ENCODE measurements at places on chromosomes 5 and 9.
A peak's percentile ranks its signal among the peaks of the same experiment; 100 is the strongest.

- no peaks in the 10 kb centered on the region for H3K4me1 ChIP-seq
- no peaks in the 10 kb centered on the region for H3K36me3 ChIP-seq
- no peak overlapping the region for H3K4me3 ChIP-seq
- H3K27me3 ChIP-seq = no peaks in the 10 kb centered on the region
- DNase-seq = no peak
- H3K27ac ChIP-seq = no peak overlapping the region
Measured at GRCh38 chr9:121261755-121262154, 6.2 kb upstream of the GSN start.

DNA sequence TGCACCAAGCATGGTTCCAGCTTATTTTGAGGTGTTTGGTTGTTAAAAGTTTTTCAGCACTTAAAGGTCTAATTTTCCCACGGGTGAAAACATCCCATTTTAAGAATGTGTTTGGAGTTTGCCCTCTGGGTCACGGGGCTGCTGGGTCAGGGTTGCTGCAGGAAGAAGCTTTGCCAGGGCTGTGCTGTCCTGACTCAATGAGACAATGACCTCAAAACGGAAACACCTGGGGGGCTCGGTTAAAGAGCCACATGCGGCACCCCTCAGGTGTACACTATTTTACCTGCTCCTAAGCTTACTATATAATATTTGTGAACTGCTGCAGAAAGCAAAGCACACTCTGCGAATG, 27.6 kb downstream of the UBE2QL1 start:
- H3K4me1 ChIP-seq = peaks cover 6% of the 10 kb centered on the region
- H3K4me3 ChIP-seq = no peak overlapping the region
- H3K36me3 ChIP-seq = no peaks in the 10 kb centered on the region

DNA sequence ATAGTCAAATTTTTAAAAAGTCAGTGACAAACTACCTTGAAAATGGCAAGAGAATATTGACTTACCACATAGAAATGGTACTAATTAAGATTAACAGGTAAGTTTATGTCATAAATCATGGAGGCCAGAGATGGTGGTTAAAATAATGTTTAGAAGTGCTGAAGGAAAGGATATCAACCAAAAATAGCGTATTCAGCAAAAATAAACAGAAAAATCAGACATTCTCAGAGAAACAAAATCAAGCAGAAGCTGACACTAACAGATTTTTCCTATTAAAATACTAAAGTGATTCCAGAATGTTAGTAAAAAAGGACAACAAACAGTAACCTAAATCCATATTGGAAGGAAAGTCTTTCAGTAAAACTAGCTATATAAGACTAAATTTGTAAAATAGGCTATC, 959.9 kb upstream of the CDH10 start:
- DNase-seq = no peak
- H3K4me1 ChIP-seq = no peaks in the 10 kb centered on the region

- peaks cover 18% of the 10 kb centered on the region for H3K36me3 ChIP-seq
- no peaks in the 10 kb centered on the region for H3K27me3 ChIP-seq
- no peak overlapping the region for H3K4me3 ChIP-seq
- DNase-seq = no peak
- H3K27ac ChIP-seq = no peak overlapping the region
Measured at GRCh38 chr9:89391585-89391984, 73.3 kb downstream of the SECISBP2 start.

DNA sequence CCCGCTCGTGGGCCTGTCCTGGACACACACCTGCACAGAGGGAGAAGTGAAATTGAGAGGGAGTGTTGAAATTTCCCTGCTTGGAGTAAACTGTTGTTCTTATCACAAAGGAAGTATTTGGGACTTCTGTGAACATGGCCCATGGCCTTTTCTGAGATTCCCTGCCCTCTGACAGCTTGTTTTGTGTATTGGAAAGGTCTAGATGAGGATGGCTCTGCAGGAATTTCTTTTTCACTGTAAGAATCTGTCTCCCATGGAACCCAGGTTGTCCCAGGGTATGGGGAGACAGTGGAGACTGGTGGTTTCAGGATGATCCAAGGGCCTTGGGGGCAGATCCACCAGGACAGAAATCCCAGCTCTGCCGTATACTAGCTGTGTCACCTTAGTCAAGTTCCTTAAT, 121.8 kb downstream of the ARHGAP26 start:
- peaks cover 10% of the 10 kb centered on the region for H3K36me3 ChIP-seq
- DNase-seq = no peak
- H3K4me3 ChIP-seq = no peak overlapping the region

GRCh38 chr5:140221697-140222223, 46.8 kb downstream of the CYSTM1 start:
- no peak overlapping the region for H3K27ac ChIP-seq
- H3K4me1 ChIP-seq = peaks cover 10% of the 10 kb centered on the region

DNA sequence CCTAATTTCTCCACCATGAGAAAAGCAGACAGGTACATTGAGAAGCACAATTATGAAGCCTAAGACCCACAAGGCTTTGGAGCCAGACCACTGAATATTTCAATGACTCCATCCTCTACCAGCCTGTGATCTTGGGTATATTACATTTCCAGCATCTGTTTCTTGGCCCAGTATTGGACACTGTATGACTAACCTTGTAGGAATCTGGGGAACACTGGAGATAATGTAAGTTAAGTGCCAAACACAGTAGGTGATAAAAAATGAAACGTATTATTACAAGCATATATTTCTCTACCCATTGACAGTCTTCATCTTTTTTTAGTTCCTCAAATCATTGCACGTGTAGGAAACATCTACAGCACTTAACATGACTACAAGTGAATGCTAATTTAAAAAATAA, 28.6 kb upstream of the FEM1C start:
- DNase-seq = no peak
- no peaks in the 10 kb centered on the region for H3K27me3 ChIP-seq
- no peaks in the 10 kb centered on the region for H3K4me1 ChIP-seq
- no peaks in the 10 kb centered on the region for H3K36me3 ChIP-seq
- H3K27ac ChIP-seq = no peak overlapping the region

DNA sequence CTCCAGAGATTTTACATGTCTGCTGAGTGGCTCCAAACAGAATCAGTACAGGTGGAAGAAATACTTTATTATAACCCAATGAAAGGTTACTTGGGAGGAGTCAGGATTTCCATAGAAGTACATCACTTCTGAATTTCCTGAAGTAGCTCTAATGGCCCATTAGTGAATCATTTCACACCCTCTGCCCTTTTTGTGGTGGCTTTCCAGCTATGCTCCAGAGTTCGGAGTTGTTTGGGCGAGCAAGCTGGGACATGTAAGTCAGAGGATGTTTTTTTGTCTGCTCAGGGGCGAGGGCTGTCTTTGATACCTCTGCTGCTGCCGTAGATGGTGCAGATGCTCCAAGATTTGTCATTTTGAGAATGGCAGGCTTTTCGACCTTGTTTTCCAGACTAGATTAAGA, 226.1 kb downstream of the GOLPH3 start:
- no peaks in the 10 kb centered on the region for H3K36me3 ChIP-seq
- H3K4me3 ChIP-seq = no peak overlapping the region
- H3K27me3 ChIP-seq = no peaks in the 10 kb centered on the region
- no peak overlapping the region for H3K27ac ChIP-seq
- H3K4me1 ChIP-seq = no peaks in the 10 kb centered on the region

DNA sequence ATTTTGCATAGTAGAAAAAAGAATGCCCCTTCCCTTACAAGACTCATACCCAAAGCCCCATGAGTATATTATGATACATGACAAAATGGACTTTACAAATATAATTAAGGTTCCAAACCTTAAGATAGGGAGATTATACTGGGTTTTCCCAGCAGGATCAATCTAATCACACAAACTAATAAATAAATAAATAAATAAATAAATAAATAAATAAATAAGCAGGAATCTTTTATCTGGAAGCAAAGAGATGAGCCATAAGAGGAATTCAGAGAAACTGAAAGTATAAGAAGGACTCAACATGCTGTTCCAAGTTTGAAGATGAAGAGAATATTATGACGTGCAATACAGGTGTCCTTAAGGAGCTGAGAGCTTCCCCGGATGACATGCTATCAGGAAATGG, 1174.5 kb downstream of the DTWD2 start:
- no peaks in the 10 kb centered on the region for H3K27me3 ChIP-seq
- H3K36me3 ChIP-seq = no peaks in the 10 kb centered on the region
- H3K27ac ChIP-seq = no peak overlapping the region
- H3K4me3 ChIP-seq = no peak overlapping the region

GRCh38 chr5:151492729-151493128, 45.3 kb downstream of the SLC36A1 start:
- DNase-seq = no peak
- no peaks in the 10 kb centered on the region for H3K4me1 ChIP-seq
- peaks cover 9% of the 10 kb centered on the region for H3K36me3 ChIP-seq
- no peaks in the 10 kb centered on the region for H3K27me3 ChIP-seq

DNA sequence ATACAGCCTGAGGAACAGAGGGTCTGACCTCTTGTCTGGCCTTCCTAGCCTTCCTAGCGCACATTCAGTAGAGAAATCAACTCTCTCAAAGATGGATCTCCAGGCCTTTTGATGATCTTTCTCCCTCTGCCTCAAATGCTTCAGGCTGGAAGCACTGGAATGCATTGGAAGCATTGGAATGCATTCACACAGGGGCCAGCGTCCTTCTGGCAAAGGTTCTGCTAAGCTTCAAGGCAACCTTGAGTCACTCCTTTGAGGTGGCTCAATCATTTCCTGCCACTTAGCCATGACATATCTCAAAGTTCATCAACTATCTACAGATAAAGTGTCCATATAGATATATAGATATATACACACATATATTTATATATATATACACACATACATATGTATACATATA, 42.9 kb downstream of the OR2K2 start:
- no peaks in the 10 kb centered on the region for H3K27me3 ChIP-seq
- no peak overlapping the region for H3K4me3 ChIP-seq
- H3K27ac ChIP-seq = no peak overlapping the region
- DNase-seq = no peak

DNA sequence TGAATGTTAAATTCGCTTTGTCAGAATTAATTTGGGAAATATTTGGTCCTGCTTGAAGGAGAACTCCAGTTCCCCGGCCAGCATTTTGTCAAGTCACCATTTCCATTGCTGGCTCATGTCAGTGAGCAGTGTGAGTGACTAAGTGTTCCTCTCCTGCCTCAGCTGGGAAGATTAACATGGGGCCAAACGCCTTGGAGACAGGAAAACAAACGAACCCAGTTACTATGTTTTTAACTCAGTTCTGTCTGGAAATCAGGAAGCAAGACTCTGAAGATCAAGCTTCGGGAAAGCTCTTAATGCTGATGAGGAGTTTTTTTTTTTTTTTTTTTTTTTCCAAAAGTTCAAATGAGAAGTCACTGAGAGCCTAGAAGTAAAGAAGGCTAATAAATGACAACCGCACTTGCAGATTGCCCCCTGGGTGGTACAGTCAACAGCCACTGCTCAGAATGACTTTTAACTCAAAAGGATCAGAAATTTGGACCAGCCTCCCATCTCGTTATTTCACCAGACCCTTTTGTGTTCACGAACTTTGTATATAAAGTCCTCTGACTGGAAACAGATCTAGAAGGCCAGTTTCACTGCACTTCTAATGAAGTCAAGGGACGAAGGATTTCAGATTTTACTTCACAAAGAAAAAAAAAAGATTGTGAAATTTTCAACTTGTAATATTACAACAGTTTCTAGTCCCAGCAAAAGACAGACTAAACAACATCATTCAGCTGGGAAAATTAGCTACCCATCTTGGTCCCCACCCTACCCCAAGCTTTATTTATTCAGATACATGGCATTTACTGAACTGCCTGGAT, 121.3 kb downstream of the LHFPL2 start:
- peak overlapping the region; percentile 41 for H3K4me3 ChIP-seq
- peaks cover 46% of the 10 kb centered on the region for H3K4me1 ChIP-seq
- H3K27ac ChIP-seq = peak overlapping the region; percentile 81
- H3K27me3 ChIP-seq = no peaks in the 10 kb centered on the region

DNA sequence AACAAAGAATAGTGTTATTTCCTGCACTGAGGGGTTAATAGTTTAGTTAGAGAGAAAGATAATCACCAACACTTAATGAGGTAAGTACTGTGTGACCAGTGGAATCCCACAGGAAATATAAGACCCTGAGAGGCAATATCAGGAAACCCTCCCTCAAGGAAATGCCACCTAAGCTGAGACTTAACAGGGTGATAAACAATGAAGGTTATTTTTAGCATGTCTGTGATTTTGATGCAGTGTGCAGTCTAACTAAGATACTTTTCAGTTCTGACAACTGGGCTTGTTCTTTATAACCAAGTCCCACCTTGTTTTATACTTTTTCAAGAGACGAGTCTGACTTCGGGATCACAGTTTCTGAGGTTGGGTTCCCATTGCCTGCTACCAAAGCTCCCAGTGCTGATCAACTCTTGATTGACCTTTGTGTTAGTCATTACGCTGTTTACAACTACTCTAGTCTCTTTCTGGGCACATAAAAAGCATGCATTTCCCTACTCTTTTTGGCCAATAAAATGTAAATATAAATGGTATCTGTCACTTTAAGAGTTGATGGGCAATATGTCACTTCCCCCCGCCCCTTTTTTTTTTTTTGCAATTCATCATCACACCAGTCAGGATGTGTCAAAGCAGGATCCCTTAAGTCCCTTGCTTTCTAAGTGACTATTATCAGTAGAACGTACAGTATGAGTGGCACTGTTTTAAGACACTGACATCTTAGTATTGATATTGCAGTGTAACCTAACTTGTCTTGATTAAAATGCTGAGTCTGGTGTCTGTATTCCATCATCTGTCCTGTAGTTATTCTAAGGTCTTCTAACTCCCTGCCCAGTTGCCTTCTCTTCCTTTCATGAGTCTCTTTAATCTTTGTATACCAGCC, 31.4 kb downstream of the C6 start:
- no peaks in the 10 kb centered on the region for H3K27me3 ChIP-seq
- no peaks in the 10 kb centered on the region for H3K4me1 ChIP-seq

DNA sequence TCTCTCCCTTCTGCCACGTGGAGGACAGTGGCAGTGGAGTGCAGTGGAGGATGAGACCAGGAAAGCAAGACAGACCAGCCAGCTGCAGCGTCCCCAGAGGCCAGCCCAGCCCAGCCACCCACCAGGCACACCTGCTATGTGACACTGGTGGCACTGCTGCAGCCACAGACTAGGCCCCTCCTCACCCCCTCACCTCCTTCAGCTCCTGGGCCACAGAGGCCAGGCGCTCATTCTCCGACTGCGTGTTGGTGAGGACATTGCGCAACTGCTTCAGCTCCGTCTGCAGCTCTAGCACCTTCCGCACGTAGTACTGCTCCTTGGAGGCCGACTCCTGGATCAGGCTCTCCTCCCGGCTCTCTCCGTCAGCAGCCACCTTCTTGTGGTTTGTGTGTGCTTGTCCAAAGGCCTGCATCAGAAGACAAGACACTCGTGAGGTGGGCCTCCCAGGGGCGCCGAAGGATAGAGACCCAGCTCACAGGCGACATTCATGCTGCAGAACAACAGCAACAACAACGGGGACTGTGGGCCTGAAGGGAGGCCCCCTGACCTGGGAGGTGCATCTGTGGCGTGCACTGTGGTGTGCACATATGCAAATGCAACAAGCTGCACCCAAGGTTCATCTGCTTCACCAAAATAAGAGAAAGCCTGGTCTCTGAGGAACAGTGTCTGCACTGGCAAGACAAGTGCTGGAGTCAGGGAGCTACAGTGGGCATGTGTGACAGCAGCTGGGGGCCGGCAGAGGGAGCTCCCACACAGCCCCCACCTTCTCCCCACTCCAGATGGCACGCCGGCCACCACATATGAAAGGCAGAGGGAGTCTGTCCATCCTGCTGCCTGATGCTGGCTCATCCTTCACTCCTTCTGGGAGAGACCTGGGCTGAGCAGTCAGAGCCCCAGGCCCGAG, 35.5 kb downstream of the BICD2 start:
- no peaks in the 10 kb centered on the region for H3K4me1 ChIP-seq
- no peak for DNase-seq
- H3K36me3 ChIP-seq = peaks cover 13% of the 10 kb centered on the region
- H3K27ac ChIP-seq = no peak overlapping the region
- H3K27me3 ChIP-seq = no peaks in the 10 kb centered on the region

- no peak overlapping the region for H3K27ac ChIP-seq
- H3K27me3 ChIP-seq = no peaks in the 10 kb centered on the region
- H3K4me3 ChIP-seq = no peak overlapping the region
Measured at GRCh38 chr9:21668516-21668915, 133.9 kb upstream of the MTAP start.

All from thoracic aorta (tissue), 2 donors.